NT2/D1 (cell line): ENCODE measurements at places on chromosomes 6 and 20.

DNA sequence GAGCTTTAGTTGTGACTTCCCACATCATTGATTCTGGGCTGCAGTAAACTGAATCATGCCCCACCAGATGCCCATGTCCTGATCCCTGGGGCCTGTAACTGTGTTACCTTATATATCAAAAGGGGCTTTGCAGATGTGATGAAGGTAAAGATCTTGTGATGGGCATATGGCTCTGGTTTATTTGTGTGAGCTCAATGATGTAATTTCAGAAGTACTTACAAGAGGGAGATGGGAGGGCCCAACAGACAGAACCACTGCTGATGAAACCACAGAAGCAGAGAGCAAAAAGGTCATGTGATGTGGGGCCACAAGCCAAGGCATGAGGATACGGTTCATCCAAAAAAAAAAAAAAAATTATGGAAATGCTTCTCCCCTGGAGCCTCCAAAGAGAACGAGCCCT is 118.7 kb downstream of the TOX2 start:
- DNase-seq, result no peak

GRCh38 chr6:82442061-82442719 is 78.6 kb downstream of the TPBG start:
- DNase-seq, result no peak

DNA sequence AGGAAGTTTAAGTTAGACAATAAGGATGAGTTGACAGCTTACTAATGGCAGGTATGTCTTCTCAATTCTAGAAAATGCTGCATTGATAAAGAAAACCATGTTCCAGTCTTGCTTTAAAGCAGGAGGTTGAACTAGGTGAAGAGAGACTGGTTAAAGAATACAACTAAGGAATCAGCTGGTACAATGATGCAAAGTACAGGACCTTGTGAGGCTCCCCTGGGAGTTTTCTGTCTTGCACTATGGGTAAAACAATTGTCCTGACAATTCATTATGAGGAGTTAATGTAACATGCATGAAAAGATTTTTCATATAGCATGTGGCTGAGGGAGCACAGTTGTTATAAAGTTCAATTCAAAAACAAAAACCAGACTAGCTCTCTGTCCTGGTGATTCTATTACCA is 157.2 kb downstream of the BMP2 start:
- DNase-seq, result no peak

DNA sequence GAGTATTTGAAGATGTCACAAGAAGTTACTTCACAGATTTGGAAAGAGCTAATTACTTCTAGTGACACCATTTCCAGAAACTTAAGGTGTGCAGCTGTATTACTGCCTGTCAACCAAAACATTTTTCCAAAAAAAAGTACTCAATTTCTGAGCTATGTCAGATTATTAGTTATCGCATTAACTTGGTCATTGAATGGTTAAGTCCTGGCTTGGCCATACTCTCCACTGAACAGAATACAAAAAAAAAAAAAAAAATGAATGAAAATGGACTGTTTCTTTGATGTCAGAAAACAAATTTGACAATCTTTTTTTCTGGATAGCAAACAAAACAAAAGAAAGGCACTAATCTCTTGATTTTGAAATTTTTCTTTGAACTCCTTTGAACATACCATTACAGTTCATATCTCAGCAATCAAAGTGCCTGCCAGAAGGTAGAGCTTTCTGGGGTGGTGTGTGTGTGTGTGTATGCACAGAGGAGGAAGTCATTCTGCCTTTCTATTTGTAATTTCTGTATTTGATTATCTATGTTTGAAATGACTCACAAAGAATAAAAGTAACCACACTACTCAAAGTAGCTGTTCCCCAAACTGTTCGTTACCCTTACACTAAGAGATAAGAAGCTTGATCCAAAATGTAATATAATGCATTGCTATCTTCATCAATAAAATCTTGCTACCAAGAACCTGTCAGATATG is 210.8 kb upstream of the FUT9 start:
- no peak for DNase-seq

DNA sequence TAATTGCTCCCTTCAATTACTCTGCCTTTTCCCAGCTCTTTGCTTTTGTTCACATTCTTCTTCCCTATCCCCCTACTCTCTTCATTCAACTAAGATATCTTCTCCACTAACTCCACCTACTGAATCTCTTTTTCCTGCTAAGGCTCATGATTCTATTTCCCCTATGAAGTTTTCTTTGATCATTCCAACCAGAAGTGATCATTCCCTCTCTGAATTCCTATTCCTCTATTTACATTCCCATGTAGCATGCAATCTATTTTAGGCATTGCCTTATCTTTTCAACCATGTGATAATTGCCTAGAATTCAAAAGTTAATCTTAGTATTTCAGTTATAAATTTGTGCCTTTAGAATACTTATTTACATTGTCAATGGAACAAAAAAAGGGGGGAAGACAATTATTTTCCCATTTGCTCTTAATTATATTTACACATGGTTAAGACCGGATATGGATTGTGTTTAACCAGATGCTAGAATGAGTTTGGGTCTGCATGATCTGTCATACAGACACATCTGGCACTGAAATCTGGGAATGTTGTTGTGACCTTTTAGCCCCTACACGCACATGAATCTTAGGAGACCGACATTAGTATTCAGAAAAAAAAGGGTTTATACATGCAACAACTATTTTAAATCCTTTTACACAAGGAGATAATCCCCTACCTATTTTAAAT is 20.8 kb downstream of the MOXD1 start:
- DNase-seq, result no peak

DNA sequence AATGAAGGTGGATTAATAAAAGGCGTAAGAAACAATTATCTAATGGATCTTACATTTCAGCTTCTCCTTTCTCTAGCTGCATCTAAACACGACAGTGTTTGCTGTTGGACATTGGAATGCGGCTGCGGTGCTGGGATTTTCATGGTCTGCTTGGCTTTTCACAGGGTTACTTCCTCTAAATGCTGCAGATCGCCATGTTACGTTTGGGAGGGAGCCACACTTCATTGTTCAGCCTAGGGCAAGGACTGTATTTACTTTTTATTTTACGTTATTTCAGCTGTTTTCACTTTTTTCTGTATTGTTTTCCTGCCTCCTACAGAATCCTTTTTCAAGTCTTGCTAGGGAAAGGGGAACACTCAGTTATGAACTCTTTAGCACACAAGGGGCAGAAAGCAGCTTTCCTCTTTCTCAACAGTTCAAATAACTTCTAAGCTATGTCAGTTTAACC is 97.9 kb upstream of the MTHFD1L start:
- no peak for DNase-seq

DNA sequence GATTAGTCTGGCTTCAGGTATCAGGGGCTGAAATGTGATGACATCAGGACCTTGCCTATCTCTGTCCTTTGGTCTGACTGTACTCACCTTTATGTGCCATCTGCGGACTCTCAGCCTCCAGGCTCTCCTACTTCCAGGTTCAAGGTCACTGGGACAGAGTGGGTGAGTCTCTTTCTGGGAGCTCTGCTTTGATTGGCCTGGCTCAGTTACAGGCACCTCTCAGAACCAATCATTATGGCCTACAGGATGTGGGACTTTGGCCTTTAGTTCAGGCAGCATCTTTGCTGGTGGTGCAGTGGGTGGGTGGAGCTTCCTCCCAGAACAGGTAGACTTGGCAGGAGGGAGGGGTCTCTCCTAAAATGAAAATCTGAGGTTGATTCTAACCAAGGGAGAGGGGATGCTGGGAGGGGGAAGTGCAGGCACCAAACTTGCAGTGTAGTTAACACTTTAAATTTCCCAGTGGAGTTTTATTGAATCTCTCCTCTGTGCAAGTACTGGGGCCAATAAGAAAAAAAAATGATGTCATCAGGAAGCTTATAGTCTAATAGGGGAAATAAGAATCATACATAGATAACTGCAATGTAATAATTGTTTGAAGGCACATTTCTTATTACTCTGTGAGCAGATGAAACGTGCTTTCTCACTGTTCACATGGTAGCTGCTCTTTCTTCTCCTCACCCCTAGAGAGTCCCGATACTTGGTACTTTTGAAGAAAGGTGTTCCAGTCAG is 53.4 kb downstream of the SLC24A3 start:
- no peak for DNase-seq

- DNase-seq, result no peak
These were observed 948.0 kb upstream of the EPHA7 start for GRCh38 chr6:94367316-94367715.
